ENCODE measurements at places on chromosomes 6 and 20.

DNA sequence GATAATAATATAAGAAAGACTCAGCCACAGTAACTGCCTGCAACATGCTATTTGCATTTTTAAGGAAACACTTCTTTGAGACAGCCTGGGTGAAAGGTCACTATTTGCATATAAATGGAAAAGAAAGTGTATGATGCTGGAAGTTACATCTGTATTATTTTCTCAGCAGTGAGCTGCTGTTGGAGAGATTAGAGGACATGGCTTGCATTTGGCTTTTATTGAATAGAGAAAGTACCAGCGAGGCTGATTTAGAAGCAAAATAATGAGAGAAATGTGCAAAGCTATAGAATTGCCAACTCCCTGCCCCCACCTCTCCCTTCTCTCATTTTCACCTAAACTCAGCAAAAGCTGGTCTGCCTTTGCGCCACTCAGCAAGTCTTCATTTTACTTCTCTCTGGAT lies 12.7 kb downstream of the MYT1 start:
- no peak for DNase-seq

DNA sequence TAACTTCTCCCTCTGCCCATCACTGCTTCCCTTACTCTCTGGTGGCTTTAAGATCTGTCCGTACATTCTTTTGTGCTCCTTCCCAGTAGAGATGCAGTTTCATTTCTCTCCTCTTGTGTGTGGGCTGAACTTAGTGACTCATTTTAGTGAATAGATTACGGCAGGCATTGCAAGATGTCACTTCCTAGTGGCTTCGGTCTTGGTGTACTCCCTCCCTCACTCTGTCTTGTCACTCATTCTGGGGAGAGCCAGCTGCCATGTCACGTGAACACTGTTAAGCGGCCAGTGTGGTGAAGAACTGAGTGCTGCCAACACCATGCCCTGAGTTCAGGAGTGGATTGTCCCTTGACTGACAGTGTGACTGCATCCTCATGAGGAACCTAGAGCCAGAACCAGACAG lies 115.9 kb downstream of the OTOR start:
- no peak for DNase-seq

DNA sequence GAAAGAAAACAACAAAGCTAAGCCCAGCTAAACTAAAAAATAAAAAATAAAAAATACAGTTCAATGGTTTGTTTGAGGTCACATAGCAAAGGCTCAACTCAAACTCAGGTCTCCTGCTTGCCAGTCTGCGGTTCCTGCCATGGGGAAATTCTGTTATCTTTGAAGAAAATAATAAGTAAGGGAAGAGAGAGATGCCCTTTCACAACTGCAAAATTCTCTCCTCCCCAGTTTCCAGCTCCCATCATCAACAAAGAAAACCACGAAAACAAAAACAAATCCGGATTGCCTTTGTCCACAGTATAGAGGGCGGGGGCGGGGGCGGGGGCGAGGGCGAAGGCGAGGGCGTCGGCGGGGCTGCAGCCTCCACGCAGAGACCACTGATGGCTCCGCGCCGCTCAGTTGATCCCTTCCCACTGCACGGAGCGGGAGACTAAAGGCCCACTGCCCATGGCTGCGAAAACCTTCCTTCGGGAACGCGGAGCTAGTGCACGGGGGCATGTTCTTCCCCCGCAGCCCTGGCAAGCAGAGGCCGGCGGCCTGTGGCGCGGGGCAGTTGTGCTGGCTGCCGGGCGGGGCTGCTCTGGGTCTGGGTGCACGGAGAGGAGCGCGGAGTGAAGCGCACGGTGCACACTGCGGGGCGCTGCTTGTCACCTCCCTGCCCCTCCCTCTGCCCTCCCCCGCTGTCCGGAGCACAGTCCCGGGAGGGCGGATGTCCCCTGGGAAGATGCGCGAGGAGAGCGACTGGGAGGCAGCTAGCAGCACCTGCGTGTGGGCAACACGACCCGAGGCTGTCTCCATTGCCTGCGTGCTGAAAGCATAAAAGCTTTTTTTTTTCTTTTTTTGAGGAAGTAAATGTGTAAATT lies 54.1 kb upstream of the TPD52L1 start:
- DNase-seq: no peak

DNA sequence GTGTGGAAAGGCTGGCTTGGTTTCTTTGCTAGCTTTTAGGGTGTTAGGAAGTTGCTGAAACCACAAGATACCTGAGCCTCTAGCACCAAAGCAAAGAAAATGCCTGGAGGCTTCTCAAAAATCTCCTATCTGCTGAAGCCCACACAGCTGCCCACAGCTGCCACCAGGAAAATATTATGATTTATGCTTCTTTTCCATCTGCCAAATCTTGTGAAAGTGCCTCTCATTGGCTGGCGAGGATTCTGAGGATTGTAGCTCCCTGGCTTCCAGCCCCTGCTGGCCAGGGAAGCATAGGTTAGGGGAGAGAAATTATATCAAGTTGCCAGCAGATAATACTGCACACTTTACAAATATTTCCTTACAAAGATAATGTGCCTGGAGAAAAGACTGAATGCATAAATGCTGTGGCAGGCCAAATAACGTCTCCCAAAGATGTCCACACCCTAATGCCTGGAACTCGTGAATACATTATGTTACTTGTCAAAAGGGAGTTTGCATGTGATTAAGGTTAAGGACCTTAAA lies 98.4 kb downstream of the MRPL14 start:
- DNase-seq: no peak

DNA sequence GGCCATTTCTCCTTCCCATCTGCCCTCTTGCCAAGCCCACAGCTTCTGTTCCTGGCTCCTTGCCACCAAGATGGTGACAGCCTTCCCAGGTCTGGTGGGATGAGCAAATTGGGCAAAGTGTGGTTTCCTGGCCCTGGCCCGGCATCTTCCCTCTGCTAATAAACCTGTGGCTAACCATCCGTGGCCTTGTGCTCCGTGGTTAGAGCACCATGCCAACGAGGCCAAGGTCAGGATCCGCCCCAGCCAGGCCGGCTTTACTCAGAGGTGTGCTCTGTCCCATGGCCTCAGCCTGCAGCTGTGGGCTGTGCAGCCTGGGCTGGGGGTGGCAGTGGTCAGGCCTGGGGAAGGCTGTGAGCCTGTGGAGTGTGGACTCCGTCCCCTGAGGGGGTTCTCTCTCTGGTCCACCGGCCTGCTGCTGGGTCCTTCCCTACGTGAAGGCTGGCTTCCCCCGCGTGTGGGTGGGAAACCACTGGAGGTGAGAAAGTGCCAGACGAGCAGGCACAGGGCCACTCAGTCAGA lies 117.4 kb downstream of the VEGFA start:
- DNase-seq: no peak

GRCh38 chr6:136063096-136063495 lies 187.0 kb downstream of the MTFR2 start:
- DNase-seq: no peak

GRCh38 chr6:17606606-17607005 lies 6.5 kb downstream of the FAM8A1 start:
- no peak for DNase-seq

DNA sequence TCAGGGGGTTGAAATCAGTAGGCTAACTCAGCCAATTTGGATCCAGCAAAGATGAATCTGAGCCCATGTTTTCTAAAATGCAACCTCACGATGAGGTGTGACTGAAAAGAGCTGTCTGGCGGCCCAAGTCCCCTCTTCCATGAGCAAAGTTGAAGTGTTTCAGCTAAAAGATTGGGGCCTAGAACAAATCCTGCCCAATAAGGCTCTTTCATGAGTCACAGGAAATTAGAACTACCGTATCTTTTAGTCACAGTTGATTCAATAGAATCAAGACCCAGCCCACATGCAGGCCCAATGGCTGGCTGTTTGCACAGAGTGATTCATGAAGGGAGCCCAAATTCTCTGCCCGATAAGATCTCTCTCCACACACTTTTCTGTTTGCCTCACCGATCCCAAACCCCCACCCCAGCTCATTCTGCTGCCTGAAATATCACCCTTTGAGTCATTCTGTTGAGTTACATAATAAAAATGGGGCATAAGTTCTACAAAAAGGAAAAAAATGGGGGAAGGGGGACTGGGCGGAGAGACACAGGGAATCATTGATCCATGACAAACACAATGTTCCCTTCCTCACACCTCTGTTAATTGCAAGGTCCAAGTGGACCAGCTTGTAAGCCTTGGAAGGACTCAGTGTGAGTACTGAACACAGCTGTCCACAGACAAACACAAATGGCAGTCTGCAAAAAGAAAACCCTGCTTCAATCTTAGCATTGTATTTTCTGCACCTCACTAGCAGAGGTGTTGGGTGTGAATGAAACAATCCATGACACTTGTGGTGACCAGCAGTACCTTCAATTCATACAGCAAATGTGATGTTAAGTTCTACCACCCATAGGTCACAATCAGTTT lies 13.8 kb downstream of the FOXQ1 start:
- no peak for DNase-seq

DNA sequence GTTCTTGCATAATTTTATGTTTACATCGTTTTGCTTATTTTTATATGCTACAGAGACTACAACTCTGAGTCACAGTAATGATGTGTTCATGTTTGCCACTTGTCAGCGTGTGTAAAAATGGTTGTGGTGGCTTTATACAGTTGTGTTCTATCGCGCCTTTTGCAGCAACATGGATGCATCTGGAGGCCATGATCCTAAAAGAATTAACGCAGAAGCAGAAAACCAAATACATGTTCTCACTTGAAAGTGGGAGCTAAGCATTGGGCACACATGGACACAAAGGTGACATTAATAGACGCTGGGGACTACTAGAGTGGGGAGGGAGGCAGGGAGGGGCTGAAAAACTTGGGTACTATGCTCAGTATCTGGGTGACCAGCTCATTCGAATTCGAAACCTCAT lies 996 bp upstream of the SEC23B start:
- no peak for DNase-seq

- no peak for DNase-seq
These were observed 3.1 kb downstream of the RAMACL start for GRCh38 chr6:166583230-166583965.

DNA sequence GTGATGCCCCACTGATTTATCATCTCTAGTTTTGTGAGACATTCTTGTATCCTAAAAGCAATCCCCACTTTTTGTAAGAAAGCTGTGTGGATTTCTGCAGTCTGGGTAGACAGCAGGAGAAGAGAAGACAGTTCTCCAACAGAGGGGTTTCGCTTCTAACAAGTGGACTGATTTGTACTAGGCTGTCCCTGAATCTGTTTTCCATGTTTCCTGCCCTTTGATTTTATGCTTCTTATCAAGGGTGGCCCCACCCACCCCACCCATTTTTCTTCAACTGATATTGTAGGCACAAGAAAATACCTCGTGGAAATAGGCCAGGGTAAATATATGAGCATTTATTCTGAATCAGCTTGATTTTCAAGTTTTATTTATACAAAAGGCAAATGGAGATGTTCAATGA lies 25.7 kb upstream of the JAG1 start:
- no peak for DNase-seq

DNA sequence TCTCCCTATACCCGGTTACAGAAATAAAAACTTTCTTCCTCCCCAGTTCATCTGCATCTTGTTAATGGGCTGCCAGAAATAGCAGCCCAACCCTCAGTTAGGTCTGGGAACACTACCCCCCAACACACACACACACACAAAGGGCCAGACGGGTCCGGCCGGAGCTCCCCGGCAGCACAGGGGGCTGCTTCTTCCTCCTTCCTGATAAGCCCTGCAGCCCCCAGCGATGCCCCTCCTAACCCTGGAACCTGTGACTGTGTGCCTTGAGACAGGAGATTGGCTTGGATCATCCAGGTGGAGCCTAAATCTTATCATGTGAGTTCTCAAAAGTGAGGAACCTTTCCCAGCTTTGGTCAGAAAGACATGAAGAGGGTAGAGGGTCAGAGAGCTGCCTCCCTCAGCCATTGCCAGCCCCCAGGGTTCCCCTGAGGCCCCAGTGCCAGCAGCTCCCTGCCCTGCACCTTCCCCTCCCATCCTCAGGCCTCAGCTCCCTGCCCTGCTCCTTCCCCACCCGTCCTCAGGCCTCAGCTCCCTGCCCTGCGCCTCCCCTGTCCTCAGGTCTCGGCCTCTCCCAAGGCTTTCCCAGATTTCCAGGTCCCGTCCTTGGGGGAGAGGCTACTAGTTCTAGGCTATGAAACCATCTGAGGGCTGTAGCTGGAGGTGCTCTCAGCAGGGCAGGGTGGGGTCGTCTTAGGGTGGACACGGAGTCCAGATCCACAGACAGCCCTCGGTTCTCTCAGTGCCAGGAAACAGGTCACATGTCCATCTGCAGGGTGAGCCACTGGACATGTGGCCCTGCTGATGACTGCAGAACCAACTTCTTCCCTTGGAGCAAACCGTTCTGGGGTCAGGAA lies 34.5 kb upstream of the CST7 start:
- DNase-seq: no peak

DNA sequence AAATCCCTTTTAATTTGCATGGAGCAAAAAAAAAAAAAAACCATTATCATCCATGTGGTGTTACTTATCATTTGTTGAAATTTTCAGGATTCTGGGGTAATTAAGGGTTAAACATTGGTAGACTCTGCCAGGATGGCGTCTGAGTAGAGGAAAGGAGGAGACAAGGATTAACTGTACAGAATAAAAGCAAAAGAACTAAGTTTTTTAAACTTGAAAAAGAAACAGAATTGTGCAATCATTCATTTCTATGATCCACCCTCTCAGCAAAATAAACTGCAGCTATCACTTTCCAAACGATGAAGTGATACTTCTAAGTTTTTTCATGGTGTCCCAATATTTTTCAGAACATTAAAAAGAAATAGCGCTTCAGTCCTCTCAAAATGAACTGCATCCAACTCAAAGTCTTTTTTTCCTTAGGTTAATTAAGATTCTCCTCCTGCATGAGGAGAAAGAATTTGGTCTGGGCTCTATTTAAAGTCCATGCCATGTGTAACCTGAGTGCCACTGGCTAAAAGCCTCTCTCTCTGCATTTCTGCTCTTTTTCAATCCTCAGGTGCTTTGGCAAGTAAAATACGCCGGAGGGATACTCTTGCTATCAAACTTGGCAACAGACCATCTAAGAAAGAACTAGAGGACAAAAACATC lies 69.5 kb upstream of the LTV1 start:
- DNase-seq: no peak

DNA sequence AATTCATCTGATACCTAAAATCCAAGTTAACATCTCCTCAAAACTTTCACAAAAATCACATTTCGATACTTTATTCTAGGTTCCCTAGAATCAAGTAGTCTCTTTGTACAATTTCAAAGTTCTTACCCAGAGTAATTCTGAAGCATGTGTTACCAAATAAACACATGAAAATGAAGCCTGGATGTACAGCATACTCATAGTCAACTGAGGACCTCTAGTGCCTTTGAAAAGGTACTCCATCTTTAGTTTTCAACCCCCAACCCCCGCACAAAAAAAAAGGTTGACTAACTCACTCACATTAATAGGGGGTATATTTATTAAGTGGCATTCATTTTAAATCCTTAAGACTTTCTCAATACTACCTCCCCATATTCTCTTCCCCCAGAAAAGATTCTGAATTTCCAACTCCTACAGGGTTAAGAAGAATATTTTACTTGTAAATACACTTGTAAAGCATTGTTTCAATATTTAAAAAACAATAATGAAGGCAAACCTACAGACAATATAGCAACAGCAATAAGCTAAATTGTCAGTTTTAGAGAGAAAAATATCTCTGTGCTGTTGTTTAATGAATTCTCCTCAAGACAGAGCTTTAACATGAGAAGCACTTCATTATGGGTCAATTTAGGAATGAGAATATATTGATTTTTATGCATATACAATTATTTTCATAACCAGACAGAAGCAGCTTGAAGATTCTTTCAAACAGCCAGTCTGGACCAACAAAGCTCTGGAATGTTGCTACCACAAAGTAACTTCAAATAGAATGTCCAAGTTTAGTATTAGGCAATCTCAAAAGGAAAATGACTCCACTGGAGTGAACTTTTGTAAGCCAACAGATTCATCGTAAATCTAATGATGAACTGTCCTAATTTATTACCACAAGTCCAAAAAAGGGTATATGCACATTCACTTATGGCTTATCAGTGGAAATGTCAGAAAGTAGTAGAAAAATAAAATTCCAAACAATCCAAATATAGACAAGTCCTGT lies 3.3 kb downstream of the PLN start:
- no peak for DNase-seq
